ENCODE measurements at places on chromosomes 12 and 14. TPM values are rescaled to one million over a fixed set of nuclear protein-coding genes. Genes with fewer than 3 reads are reported as not detected.

DNA sequence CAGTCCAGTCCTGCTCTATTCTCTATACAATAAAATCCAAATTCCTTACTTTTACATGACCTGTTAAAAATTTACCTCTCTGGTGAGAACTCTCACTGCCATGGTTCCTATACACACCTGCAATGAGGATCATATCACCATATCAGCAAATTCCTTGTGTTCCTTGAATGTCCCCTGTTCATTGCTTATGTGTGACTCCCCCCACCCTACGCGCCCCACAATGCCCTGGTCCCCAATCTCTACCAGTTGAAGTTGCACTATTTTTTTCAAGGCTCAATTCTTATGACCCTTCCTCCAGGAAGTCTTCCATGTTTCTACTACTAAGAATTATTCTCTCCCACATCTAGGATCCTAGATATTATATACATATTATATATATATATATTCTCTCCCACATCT, 82.2 kb upstream of the NEDD1 start:
- no peak for DNase-seq

DNA sequence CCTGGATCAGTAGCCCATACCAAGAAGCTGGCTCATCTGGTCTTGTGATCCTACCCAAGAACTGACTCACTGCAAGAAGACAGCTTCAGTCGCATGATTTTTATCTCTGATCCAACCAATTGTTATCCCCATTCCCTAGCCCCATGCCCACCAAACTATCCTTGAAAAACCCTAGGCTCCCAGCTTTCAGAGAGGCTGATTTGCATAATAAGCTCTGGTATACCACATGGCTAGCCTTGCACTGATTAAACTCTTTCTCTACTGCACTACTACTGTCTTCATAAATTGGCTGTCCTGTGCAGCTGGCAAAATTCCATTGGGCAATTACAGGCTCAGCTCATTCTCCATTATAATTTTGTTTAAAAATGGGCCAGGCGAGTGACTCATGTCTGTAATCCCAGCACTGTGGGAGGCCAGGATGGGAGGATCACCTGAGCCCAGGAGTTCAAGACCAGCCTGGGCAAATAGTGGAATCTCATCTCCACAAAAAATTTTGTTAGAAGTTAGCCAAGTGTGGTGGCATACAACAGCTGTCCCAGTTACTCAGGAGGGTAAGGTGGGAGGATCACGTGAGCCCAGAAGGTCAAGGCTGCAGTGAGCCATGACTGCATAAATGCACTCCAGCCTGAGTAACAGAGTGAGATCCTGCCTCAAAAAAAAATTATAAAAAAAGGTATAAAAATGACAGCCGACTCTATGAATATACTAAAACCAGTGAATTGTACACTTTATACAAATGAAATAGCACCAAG, 76.7 kb upstream of the EIF5 start:
- no peak for DNase-seq

- no peak for DNase-seq
Measured at GRCh38 chr12:38823738-38824137, 81.7 kb downstream of the CPNE8 start.

Gene TAS2R8
- 0.06 TPM for polyA plus RNA-seq

GRCh38 chr12:29164477-29165393, 15.7 kb downstream of the FAR2 start:
- no peak for DNase-seq

- no peak for DNase-seq
Measured at GRCh38 chr14:25411781-25412757, 362.1 kb upstream of the STXBP6 start.

Gene PLEKHA5
- 19.5 TPM for polyA plus RNA-seq

Gene TROAP
- 7.6 TPM for polyA plus RNA-seq

Gene CMKLR1
- 0.12 TPM for polyA plus RNA-seq
